ENCODE measurements at places on chromosomes 7 and 10.
A peak's percentile ranks its signal among the peaks of the same experiment; 100 is the strongest.

GRCh38 chr10:74874649-74875048 lies 48.2 kb downstream of the KAT6B start:
- no peak for DNase-seq

DNA sequence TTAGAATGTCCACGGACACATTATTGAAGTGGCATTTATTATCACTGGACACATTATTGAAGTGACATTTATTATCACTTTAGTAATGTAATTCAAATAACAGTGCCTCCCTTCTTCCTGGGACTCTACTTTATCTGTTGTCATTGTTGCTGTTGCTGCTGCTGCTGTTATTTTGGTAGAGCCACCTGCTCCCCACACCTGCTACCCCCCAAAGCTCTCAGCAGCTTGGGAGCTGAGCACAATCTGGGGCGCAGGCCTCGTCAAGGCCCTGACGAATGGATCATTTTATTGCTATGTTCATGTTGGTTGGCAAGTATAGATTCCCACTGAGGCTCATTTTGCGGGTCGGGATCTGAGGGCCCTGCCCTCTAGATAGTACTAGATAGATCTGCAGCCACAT lies 24.8 kb downstream of the FIGNL1 start:
- DNase-seq: no peak

- DNase-seq: peak; percentile 76
Measured at GRCh38 chr7:128841921-128842673, 11.9 kb downstream of the FLNC start.

DNA sequence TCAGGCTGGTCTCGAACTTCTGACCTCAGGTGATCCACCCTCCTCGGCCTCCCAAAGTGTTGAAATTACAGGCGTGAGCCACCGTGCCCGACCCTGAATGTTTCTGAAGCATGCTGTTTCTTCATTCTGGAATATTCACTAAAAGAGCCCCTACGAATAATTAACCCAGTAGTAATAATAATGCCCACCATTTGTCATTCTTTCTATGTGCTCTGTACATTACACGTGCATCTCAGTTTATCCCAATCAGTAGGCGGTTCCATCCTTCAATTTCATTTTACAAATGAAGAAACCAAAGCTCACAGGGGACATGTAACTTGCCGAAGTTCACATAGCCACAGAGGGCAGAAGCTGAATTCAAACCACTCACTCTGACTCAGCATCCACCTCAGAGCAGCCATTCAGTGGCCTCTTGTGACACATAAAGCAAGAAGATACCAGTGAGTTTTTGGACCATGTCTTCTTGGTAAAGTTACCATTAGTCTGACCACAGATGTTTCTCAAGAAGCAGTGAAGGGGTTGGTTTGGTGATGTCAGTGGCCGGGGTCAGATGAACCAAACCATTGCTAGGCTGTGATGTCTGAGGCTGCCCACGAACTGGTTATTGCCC lies 71.9 kb upstream of the DUSP5 start:
- peak; percentile 82 for DNase-seq

- peak; percentile 87 for DNase-seq
Measured at GRCh38 chr7:73734619-73735527, 3.7 kb downstream of the ABHD11 start.

- DNase-seq: peak; percentile 10
Measured at GRCh38 chr10:46235705-46236545, 50.9 kb upstream of the ANTXRL start.

DNA sequence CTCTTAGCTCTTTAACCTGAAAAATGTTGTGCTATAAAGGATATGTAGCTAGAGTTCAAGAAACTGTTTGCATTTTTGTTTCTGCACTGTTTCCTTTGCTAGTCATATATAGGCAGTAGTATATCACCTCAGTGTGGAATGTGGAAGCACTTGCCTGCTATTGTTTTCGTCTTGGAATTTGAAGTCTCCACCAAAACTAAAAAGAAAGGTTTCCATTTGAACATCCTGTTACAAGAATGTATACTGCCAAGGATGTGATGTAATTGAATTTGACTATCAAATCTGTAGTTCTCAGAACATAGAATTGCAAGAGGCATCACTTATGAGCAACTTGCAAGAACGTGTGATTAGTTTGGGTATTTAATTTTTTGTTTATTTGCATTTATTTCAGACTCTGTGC lies 51.1 kb upstream of the MEOX2 start:
- no peak for DNase-seq

- no peak for DNase-seq
Measured at GRCh38 chr10:61472090-61472674, 19.0 kb upstream of the TMEM26 start.

- DNase-seq: no peak
Measured at GRCh38 chr7:84913731-84914130, 273.1 kb downstream of the SEMA3D start.

GRCh38 chr10:117094856-117095255 lies 43.2 kb downstream of the VAX1 start:
- no peak for DNase-seq

DNA sequence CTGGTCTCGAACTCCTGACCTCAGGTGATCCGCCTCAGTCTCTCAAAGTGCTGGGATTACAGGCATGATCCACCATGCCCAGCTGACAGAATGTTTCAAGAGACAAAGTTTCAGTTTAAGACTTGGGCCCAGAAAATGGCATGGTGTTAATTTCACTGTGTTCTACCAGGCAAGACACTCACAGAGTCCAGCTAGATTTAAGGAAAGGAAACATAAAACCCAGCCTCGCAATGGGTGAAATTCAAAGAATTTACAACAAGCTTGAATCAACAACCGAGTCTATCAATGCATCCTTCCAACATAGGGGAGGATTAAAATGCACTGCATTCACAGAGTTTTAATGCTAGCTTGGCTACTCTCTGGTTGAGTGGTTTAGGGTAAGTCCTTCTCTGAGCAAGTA lies 764.0 kb downstream of the XPNPEP1 start:
- no peak for DNase-seq

- no peak for DNase-seq
Measured at GRCh38 chr7:140267381-140268226, 90.8 kb upstream of the KDM7A start.

GRCh38 chr7:13077466-13077865 lies 390.0 kb downstream of the ARL4A start:
- no peak for DNase-seq

- no peak for DNase-seq
Measured at GRCh38 chr7:87146740-87147386, 5.4 kb upstream of the DMTF1 start.

GRCh38 chr10:76991621-76992020 lies 646.0 kb downstream of the KCNMA1 start:
- DNase-seq: no peak

- no peak for DNase-seq
Measured at GRCh38 chr7:33673029-33673700, 232.2 kb upstream of the BMPER start.

DNA sequence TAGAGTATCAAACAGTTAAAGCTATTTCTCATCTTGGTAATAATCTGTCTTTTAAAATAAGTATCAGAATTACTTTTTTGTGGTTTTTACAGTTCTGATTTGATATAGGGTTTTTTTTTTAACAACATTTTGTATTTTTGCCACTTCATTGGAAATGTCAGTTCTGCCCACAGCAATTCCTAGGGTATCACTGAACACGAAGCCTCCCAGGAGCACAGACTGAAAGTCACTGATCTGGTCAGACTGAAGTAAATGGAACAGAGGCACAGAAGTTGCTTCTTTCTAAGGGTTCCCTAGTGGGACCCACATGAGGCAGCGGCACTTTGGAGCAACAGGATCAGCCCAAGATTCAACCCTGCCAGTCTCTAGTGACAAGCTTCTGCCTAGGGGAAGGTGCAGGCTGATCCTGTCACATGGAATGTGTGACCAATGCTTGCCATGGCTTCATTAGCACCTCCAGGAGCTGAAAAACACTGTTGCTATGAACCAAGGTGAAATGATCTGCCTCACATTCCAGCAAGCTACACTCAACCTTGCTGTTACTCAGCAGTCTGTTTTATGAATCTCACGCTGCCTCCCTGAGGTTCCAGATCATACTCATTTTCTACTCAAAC lies 273.4 kb upstream of the CSTF2T start:
- no peak for DNase-seq

GRCh38 chr7:33157311-33157710 lies 27.9 kb downstream of the BBS9 start:
- no peak for DNase-seq

GRCh38 chr7:153276394-153276793 lies 516.8 kb downstream of the ACTR3B start:
- DNase-seq: no peak

GRCh38 chr7:45131891-45132290 lies 20.4 kb upstream of the TBRG4 start:
- DNase-seq: no peak
